Aorta (tissue), 5 donors: ENCODE measurements at places on chromosomes 3 and 15. TPM values are rescaled to one million over a fixed set of nuclear protein-coding genes. Genes with fewer than 3 reads are reported as not detected.

- no peak for DNase-seq
These were observed 74.5 kb upstream of the UBE2E2 start for GRCh38 chr3:23128655-23129054.

GRCh38 chr15:63094495-63094931 is 27.1 kb upstream of the LACTB start:
- no peak for DNase-seq

DNA sequence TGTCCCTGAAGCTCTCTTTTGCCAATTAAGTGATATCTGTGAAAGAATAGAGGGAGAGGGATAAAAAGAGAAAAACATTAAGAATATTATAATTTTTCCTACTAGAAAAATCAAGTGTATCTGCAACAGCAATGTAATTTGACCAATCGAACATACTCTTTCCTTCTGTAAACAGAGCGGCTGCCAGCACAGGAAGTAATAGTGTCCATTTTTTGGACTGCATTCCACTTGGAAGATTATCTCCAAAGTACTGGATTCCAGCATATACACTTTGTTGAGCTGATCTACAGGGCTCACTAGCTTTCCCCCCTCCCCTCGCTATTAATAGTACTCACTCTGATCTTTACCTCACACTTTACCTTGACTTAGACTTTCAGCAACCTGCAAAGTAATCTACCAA is 90.4 kb downstream of the SUCLG2 start:
- no peak for DNase-seq

- DNase-seq: no peak
These were observed 39.1 kb downstream of the SLC9A9 start for GRCh38 chr3:143809121-143809621.

DNA sequence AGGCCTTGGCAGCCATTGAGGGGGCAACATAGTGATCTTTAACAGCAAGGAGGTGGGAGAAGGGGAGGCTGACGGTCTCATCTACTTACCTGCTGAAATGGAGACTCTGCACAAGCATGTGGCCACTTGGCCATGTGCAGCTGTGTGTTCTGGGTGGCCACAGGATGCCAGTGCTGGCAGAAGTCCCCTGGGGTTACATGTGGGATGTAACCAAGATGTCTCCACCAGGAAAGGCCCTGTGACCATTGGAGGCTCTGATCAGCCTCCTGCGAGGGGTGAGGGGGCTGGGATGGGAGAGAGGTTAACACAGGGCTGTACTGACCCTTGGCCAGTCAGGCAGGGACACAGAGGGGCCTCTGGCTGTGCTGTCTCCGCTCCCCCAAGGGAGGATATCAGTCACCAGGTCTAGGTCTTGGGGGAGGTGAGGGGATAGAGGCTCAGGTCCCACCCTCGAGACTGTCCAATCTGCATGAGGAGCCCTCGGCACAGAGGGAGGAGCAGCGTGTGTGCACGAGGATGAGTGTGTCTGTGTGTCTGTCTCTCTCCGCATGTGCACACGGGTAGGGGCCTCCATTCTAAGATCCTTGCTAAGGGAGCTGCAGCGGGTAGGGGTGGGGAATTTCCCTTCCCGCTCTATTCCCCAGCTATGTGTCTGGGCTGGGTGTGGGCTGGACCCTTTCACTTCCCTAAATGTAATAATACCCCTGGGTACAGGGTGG is 19.5 kb downstream of the PRKCD start:
- no peak for DNase-seq

DNA sequence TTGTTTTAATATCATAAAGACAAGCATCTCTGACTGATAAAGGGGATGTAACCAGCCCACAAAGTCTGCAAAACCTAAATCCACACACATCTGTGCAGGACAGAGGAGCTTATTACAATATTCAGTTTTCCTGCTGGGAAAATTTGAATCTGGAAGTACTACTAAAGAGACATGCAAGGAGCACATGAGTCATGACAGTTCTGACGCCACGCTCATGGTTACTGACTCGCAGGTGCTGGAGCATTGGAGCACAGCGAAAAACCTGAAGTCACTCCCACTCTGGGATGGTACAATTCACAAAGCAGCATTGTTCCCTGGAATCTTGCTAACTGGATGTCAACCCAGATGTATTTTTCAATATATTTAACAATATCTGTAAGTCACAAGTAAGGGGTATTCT is 7.6 kb upstream of the ISL2 start:
- DNase-seq: no peak

GRCh38 chr3:23900744-23901143 is 16.0 kb downstream of the NKIRAS1 start:
- DNase-seq: no peak

- no peak for DNase-seq
These were observed 111.1 kb downstream of the UBE3A start for GRCh38 chr15:25327686-25328085.

DNA sequence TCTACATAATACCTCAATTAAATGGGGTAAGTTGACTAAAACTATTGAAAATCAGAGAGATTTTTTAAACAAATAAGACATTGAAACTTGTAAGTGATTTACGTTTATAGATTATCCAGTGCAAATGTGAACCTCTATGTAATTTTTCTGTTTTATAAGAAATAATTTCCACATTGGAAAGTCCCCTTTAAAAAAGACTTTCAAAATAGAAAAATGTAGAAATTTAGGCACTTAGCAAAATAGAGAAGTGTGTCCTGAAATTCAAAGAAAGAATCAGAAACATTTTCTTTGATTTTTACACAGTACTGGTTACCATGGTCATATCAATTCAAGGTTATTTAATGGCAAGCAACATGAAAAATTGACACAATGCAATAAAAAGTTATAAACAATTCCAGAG is 290.9 kb upstream of the GPR149 start:
- DNase-seq: no peak

DNA sequence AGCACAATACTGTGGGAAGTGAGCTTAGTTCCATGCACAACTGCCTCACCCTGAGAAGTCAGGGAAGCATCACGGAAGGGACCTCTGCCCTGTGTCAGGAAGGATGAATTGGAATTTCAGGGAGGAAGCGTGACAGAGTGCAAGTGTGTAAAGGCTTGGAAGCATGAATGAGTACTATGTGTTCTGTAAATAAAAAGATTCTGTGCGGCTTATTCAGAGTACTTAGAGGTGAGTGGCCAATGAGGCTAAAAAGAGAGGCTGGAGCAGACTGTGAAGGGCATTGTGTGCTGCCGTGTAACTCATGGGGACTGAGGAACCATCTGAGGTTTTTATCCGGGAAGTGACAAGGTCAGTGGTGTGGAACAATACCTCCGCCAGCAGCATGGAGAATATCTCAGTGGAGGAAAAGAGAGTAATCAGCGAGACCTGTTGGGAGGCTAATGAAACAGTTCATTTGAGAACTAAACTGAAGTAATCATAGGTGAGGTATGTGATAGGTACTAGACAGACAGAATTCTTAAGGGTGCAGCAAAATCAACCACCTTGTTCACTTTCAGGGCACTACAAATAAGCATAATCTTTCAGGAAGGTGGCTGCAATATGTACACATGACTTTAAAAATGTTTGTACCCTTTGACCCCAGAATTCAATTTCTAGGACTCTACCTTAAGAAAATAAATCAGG is 64.9 kb upstream of the SPRED1 start:
- no peak for DNase-seq

DNA sequence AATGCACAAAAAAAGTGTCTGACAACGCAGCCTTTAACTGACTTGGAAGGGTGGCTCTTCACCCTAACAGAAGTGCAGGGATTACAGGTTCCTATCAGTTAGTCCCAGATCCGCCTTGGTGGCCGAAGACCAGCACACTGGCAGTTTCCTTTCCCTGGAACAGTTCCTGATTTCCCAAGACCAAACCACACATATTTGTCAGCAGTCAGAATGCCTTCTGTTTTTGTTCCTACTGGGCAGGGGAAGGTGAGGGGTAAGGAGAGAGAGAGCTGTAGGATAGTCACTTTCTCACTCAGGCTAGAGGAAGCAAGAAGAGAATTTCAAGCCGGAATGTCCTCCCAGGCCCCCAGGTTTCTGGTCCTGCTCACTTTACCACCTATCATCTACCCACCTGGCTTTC is 9.2 kb downstream of the CXCR6 start:
- no peak for DNase-seq

GRCh38 chr3:9260305-9260704 is 10.9 kb upstream of the SRGAP3 start:
- no peak for DNase-seq

GRCh38 chr3:69130689-69131088 is 8.3 kb upstream of the LMOD3 start:
- no peak for DNase-seq

GRCh38 chr3:14376348-14377043 is 25.9 kb upstream of the SLC6A6 start:
- DNase-seq: no peak

DNA sequence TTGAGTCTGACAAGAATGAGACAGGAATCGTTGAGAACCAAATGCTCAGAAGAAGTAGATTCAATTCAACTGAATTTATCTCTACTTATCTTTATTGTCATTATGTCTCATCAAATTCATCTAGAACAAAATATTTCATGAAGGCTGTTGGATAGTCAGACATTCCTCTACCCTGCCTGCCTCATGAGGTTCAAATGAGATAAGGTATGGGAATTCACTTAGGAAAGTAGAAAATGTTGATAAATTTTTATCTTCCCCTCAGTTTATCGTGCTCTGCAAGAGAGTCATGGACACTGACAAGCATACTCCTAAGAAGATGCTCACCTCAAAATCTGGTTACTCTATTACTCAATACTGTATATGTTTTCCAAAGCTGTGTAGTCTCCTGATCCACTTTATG is 149.7 kb upstream of the CDIN1 start:
- DNase-seq: no peak

DNA sequence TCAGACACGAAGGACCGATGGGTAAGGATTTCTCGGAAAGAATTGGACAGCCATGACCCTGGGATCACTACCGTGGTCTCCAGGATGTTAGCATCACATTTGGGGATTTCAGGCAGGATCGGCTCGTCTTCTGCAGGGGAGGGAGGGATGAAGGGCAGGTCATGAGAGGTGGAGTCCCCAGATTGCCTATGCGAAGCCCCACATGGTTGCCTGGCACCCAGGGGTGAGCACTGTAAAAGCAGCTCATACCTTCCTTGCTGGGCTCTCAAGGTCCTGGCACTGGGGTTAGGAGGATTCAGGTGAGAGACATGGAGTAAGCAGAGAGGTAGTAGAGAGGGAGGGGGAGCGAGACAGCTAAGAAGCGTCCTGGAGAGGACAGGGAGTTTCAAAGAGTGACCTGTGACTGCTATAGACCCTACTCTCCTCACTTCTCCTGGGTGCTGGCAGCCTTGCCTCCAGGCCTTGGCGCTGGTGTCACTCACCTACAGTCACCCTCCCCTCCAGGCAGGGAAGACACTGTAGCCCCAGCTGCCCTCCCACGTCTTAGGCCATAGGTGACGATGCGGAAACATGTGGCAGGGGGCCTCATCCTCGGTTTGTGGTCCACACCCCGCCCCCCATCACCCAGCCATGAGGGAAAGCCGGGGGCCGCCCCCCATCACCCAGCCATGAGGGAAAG is 15.0 kb upstream of the EHD4 start:
- no peak for DNase-seq

- no peak for DNase-seq
These were observed 41.4 kb downstream of the CTDSPL2 start for GRCh38 chr15:44468709-44469385.

DNA sequence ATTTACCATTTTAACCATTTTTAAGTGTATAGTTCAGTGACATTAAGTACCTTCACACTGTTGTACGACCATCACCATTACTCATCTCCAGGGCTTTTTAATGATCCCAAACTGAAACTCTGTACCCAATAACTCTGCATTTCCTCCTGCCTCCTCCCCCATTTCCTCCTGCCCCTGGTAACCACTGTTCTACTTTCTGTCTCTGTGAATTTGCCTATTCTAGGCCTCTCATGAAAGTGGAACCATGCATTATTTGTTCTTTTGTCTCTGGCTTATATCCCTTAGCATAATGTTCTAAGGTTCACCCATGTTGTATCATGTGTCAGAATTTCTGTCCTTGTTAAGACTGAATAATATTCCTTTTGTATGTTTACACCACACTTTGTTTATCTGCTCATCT is 154.2 kb downstream of the MECOM start:
- no peak for DNase-seq

GRCh38 chr3:72289692-72290071 is 504.7 kb upstream of the PROK2 start:
- DNase-seq: no peak

- DNase-seq: peak; percentile 83
These were observed 115.1 kb downstream of the LIPC start for GRCh38 chr15:58546635-58547627.

DNA sequence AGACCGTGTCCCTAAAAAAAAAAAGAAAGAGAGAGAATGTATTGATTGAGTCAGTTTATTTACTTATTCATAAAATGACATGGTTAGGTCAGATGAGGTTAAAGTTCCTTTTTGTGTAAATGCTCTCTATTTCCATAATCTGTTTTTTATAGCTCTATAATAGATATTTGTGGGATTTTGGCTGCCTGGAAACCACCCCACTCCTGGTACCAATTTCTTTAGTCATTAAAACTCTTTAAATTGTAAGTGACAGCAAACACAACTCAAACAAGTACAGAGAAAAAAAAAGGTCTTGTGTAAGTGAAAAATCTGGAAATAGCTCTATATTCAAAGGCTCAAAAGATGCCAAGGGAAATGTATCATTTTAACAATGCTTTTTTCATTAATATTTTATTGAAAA is 11.0 kb upstream of the PPP4R2 start:
- no peak for DNase-seq

DNA sequence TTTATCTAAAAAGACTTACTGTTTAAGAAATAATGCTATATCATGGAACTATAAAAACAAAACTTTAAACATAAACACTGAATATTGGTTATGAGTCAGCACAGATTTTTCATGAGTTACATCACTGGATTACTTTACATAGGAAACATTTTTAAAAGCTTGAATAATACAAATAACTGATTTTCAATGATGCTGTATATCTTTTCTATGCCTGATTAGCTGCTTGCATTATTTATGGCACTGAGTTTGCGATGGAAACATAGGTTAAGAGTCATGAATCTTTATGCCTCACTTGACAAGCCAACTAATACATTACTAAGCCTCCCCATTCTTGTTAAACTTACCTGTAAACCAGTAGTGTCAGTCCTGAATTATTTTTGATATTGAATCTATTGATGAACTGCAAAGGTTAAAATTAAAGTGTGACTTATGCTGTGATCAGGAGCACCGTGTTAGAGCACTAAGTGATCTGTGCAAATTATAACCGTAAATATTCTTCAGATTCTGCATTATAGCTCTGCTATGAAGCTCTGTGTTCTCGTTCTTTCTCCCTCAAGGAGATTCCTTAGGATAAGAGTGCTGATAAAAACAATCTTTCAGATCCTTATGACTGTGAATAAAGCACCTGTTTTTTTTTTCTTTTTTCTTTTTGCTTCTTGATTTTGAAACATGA is 437.3 kb upstream of the BCHE start:
- DNase-seq: no peak

LMAN1L gene
- not detected for total RNA-seq

ZNF501 gene
- total RNA-seq: 4.6 TPM

SLC22A13 gene
- total RNA-seq: 1.3 TPM

TMEM40 gene
- 0.84 TPM for total RNA-seq

CIB2 gene
- total RNA-seq: 6.9 TPM

AADAC gene
- not detected for total RNA-seq

NAALADL2 gene
- 29.8 TPM for total RNA-seq

CHRNA7 gene
- 3.6 TPM for total RNA-seq

PXYLP1 gene
- total RNA-seq: 29.6 TPM

ZPLD1 gene
- total RNA-seq: 0.84 TPM

GPR149 gene
- not detected for total RNA-seq
